NCI-H345 (cell line): ENCODE measurements at places on chromosomes 12 and 14.
A peak's percentile ranks its signal among the peaks of the same experiment; 100 is the strongest.

GRCh38 chr12:115481141-115481540 is 796.4 kb downstream of the MED13L start:
- DNase-seq = no peak

DNA sequence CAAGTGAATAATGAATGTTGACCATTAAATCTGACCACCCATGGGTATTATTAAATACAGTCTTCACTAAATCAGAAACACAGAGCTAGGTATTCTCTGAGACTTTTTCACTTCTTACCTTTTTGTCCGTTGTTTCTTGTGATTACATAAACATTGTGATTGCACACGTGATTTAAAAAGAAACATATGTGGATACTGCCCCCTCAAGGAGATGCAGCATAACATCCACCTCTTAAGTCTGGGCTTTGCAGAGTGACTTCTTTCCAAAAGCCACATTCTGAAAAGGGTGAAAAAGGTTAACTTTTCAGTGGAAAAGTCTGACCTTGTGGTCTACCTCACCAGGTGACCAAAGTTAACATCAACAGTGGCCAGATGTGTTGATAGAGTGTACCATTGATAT is 185.5 kb upstream of the FAR2 start:
- DNase-seq = no peak

GRCh38 chr14:93231129-93231979 is 24.3 kb downstream of the UBR7 start:
- DNase-seq = peak; percentile 78

- peak; percentile 73 for DNase-seq
These were observed 133.6 kb upstream of the NOS1 start for GRCh38 chr12:117494833-117495655.

DNA sequence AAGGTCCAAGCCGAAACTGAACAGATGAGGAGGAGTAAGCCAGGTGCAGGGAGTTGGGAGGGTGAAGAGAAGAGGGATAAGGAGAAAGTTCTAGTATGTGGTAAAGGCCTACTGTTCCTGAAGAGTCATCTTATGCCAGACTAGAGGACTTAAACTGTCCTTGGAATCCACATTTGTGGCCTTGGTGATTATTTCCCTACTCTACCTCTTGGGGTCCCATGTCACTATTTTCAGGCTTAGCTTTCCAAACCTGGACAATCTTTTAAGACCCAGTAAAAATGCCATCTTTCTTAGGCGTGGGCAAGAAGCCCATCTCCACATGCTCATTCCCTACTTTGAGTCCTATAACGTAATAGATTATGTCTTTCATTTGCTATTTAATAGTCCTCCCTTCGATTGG is 40.1 kb upstream of the CRY1 start:
- DNase-seq = no peak

DNA sequence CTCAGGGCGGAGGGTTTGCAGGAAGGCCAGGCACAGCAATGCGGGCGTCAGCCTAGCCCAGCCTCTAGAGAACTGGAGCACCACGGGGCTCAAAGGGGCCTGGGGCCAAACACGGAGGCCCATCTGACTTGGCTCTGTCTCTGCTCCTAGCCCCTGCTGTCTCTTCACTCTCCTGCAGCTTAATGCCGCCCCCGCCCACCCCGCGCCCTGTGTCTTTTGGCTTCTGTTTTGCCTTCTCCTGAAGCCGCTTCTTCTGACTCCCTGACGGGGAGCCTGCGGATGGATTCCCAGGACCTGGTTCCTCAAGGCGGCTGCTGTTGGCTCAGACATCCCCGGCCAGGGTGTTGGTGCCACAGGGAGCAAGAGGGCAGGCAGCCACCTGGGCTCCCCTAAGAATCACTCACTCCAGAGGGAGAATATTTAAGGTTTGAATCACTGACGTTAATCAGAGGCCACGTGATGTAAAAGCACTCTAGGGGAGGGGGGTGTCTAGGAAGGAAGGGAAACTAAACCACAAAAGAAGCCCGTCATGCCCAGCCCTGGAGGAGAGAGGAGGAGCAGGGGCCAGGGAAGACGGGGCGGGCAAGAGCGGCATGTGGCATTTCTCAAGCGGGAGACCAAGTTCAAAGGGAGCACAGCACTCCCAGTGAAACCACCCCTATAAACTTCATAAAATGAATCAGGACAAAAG is 36.9 kb upstream of the PRMT8 start:
- DNase-seq = no peak

DNA sequence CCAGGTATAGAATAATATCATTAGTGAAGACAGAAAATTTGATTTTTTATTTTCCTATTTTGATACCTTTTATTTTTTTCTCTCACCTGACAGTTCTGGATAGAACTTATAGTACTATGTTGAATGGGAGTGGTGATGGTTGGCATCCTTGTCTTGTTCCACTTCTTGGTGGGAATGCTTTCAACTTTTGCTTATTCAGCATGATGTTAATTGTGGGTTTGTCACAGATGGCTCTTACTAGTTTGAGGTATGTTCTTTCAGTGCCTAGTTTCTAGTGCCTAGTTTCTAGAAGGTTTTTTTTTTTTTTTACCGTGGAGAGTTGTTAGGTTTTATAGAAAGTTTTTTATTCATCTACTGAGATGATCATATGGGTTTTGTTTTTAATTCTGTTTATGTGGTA is 516.3 kb upstream of the NOVA1 start:
- DNase-seq = no peak

DNA sequence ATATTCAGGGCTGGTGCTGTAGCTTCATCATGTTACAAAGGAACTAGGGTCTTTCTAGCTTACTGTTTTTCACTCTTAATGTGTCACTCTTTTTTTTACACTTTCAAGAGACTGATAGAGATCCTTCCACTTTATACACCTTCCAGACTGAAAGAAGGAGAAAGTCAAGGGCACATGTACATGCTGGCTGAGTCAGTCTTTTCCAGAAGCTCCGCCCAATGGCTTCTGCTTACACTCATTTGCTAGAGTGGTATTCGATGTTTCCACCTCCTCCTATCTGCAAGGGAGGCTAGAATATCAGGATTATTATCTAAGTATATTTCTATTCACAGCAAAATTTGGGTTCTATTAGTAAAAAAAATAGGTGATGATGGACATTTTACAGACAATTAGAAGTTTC is 325.8 kb upstream of the OR4E1 start:
- no peak for DNase-seq

DNA sequence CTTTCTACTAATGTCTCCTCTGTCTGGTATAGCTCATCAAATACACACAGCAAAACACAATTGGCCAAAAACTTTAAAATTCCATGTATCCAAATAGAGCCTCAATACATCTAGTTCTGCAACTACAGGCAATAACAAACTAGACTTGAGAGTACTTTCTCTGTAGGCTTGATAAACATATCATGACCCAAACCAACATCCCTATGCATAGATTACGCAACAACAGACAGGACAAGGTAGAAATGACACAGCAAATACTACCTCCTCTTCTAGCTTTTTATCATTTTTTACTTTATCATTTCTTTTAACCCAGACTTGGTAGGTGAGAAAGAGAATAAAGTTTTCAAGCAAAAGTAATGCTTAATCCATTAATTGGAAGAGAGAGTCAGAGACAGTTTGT is 41.8 kb downstream of the EML5 start:
- no peak for DNase-seq

DNA sequence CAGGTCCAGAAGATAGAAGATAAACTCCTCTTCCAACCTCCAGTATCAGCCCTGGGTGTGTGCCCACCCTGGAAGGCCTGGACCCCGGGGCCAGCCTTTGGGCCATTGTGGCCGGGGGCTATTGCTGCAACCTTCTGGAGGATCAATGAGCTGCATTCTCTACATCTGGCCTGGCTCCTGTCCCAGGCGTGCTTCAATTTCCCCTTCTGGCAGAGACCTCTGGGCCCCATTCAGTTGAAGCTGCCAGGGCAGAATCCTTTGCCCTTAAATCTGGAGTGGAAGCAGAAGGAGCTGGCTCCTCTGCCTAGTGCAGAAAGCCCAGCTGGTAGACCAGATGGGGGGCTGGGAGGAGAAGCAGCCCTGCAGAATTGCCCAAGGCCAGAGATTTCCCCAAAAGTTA is 10.0 kb downstream of the NYNRIN start:
- no peak for DNase-seq

GRCh38 chr14:93090826-93091555 is 24.7 kb downstream of the ITPK1 start:
- peak; percentile 37 for DNase-seq

GRCh38 chr14:34678306-34678705 is 36.1 kb downstream of the CFL2 start:
- DNase-seq = no peak

- no peak for DNase-seq
These were observed 10.7 kb downstream of the EIF2S1 start for GRCh38 chr14:67370830-67371229.

GRCh38 chr12:67288561-67288960 is 19.4 kb downstream of the CAND1 start:
- no peak for DNase-seq

DNA sequence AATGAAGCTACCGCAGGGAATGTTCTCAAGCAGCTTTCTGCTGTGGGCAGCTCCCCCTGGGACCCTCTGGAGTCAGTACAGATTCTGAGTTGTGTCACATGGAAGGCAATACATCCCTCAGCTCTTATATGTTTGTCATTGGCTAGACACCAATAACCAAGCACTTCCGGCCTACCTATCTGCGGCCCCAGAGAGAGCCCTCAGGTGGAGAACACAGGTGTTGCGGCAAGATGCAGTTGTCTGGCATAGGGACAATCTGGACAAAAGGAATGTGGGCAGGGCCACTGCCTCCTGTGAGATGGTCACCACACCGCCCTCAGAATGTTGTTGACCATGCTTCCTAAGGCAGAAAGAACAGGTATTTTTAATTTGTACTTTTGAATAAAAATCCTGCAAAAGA is 118.7 kb downstream of the BRMS1L start:
- peak; percentile 34 for DNase-seq

GRCh38 chr14:94021001-94021400 is 5.1 kb upstream of the OTUB2 start:
- no peak for DNase-seq

GRCh38 chr12:105342464-105342863 is 12.0 kb downstream of the C12orf75 start:
- DNase-seq = peak; percentile 22

- DNase-seq = no peak
These were observed 505 bp downstream of the UBE3B start for GRCh38 chr12:109477963-109478315.

DNA sequence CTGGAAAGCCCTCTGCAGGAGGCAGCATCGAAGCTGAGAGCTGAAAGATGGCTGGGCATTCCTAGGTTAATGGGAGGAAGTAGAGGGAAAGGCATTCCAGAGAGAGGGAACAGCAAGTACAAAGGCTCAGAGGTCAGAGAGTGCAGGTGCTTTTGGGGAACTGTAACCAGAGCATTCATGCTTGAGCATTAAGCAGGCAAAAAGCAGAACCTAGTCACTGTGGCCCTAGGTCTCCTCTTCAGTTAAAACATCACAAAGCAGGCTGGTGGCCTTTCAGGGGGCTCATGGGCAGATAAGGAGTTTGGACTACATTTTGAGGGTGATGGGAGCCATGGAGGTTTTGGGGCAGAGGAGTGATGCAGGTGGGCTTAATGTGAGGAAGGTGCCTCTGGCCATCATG is 169.2 kb upstream of the MYL2 start:
- DNase-seq = no peak

DNA sequence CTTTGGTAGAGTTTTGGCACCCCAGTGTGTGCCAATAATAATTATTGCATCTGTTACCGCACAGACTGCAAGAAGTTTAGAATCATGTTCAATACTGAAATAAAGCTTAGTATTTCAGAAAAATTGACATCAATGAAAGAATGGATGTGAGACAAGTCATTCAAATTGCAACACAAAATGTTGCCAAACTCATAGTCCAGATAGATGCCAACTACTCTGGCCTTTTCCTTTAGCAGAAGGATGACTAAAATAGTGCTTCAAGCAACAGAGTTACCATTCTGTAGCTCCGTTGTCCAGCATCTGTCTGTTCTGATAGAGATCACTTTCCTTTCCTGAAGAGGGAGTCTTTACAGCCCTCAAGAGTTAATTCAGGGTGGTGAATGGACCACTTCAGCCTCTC is 77.5 kb downstream of the LIN7A start:
- no peak for DNase-seq

DNA sequence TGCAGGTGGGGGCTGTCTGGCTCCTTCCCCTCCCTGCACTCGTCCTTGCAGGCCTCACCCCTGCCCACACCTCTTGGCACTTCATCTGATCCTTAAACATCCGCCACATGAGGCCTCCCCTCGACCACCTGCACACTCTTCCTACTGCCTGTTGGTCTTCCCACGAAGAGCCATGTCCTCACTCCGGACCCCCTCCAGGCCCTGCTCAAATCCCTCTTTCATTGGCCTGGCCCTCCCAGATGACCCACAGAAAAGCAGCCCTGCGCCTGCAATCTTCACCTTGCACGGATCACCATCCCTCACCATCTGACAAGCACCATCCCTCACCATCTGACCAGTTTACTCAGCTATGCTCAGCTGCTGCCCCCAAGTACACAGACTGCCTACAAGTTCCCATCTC is 193.6 kb downstream of the BCL11B start:
- no peak for DNase-seq

- no peak for DNase-seq
These were observed 64.7 kb downstream of the PPP2R5E start for GRCh38 chr14:63478437-63478852.

DNA sequence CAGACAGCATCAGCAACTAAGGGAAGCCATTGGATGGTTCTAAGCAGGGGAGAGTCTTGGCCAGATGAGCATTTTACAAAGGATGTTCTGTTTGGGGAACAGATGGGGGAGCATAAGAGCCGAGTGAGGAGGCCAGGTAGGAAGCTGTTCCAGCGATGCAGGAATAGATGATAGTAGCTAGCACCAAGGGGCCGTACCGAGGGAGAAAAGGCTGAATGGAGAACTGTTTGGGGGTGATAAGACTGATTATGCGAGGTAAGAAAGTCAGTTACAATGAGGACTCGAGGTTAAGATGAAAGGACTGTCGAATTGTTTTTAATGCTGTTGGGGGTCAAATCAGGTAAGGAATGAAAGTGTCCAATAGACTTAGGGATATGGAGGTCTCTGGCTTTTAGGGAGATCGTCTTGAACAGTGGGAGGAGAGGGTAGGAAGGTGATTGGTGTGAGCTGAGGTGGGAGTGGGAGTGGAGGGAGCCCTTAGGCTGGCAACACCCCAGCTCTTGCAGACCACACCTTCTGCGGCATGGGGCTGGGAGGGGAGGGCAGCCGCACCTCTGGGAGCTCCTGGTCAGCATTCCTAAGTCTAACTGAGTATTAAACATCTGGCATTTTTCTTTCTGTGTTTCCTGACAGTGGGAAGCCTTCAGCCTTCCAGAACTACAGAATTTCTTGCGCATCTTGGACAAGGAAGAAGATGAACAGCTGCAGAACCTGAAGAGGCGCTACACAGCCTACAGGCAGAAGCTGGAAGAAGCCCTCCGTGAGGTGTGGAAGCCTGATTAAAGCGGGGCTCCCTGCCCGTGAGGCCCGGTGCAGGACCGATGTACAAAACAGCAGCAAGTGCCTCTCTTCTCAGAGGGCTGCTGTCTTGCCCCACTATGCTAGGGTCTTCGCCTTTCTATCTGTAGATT is 64.8 kb downstream of the GNS start:
- DNase-seq = no peak

DNA sequence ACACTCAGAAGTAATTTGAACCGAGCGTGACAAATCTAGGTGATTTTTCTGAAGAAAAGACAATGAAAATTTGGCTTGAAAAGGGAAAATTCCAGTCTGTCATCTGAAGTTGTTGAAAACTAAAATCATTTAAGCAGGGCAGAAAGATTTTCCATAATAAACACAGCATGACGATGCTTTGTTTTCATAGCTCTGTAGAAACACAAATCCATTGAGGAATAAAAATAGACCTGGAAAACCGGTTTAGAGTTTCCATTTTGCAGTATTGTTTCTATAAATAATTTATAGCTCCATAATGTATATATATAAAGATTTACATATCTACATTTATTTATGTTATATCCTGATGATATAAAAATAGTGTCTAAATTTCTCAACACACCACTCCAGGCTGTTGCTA is 1918.5 kb upstream of the FLRT2 start:
- peak; percentile 17 for DNase-seq
